ENCODE measurements at places on chromosomes 2 and 18.
A peak's percentile ranks its signal among the peaks of the same experiment; 100 is the strongest.

DNA sequence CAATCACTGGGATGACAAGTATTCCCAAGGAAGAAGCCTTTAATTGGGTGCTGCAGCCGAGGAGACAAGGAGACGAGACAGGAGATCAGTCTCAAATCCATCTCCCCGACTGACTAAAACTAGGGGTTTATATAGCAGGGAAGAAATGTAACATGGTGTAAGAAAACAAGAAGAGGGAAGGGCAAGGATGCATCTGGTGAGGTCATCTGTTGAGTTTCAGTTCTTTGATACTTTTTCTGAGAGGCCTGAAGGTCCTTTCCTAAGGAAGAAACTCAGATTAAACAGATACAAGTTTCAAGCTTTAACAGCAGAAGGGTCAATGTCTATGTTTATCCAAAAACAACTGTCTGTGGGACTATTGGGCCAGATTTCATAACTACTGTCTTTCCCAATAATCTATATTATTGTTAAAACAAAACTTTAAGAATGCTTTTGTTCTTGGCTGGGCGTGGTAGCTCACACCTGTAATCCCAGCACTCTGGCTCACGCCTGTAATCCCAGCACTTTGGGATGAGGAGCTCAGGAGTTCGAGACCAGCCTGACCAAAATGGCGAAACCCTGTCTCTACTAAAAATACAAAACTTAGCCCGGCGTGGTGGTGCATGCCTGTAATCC is 2.5 kb upstream of the PDCL3 start:
- DNase-seq: no peak

GRCh38 chr18:58525928-58526424 is 102.9 kb downstream of the ALPK2 start:
- no peak for DNase-seq

- DNase-seq: no peak
Observed at GRCh38 chr2:197994751-197995150, 190.4 kb downstream of the PLCL1 start.

DNA sequence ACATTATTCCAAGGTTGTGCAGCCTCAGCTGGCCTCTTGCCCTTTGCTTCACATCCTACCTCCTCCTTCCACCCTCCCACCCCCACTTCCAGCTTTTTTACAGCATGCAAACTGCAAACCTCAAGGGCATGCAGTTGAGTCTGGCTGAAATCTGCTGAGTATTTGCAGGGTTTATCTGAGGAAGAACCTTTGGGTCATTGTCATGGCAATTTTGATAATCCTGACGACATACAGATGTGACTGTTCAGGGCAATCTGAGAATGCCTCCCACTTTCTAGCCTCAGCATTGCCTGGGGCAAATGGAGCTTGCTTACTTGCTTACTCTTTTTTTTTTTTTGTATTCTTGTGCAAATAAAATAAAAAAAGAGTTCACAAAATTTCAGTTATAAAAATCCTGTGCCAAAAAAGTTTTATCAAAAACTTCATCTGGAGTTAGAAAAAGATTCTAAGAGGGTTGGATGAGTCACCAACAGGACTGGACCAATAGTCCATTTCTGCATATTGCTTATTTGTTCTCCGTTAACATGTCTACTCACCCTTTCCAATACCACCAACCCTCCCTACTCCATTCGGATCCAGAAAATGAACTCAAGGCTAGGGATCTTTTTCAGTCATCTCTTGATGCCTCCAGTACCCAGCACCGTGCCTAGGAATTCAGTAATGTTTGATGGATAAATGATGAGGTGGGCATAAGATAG is 23.6 kb upstream of the LHCGR start:
- DNase-seq: no peak

DNA sequence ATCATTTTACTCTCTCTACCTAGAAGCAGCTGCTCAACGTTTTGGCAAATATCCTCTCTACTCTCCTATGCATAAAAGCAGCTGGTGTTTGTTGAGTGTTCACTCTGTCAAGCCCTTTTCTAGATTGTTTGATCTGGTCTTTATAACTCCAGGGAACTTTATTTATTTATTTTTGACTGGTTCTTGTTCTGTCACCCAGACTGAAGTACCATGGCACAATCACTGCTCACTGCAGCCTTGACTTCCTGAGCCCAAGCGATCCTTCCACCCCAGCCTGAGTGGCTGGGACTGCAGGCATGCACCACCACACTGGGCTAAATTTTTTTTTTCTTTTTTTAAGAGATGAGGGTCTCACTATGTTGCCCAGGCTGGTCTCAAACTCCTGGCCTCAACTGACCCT is 12.7 kb downstream of the CATIP start:
- DNase-seq: no peak

DNA sequence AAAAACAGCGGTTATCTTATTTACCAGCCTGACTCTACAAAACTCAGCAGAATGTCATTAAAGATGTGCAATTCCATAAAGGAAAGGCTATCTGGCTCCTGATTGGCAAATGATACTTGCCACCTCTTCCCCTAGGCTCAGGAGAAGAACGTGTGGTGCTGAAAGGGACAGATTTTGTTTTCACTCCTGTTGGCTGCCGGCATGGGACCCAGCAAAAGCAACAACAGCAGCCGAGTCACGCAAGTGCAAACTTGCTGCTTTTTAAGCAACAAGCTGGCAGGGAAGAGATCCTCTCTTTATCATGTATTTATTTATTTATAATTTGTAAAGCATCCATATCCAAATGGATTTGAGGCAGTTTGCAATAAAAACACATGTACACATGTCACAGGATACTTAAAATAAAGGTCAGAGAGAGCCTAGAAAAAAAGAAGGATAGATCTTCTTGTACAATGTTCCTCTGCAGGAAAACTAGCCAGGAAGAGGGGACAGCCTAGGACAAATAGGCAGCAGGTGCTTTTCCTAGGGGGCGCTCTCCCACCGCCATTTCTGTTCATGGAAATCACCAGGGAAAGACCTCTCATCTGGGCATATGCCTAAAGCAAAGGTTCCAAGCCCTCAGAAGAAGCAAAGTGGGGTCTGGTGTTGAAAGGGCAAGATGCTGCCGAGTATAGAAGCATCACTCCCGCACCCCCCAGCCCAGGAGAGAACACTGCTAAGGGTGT is 799.3 kb downstream of the BCL11A start:
- DNase-seq: no peak

- DNase-seq: no peak
Observed at GRCh38 chr2:212928681-212929080, 222.7 kb downstream of the IKZF2 start.

GRCh38 chr2:176758426-176758825 is 454.2 kb upstream of the HNRNPA3 start:
- DNase-seq: no peak

DNA sequence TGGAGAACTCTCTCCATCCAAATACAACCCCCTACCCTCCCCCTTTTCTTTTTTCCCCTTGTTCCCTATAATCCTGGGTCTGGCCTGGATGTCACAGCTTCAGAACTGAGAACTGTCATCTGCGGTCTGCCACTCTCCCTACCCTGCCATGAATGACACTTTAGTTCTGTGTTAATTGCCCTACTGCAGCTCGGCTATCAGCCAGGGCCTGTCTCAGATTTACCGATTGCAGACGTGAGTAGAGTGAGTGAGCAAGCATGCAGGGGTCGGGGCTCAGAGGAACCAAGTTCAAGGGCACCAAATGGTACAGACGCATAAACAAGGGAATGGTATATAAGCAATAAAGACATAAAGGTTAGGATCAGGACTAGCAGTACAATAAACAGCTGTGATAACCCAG is 967.8 kb downstream of the BCL11A start:
- DNase-seq: no peak

GRCh38 chr2:188833331-188833730 is 140.8 kb upstream of the COL3A1 start:
- no peak for DNase-seq

- DNase-seq: no peak
Observed at GRCh38 chr2:179596018-179596417, 265.4 kb downstream of the ZNF385B start.

GRCh38 chr18:28576941-28577340 is 400.0 kb upstream of the CDH2 start:
- DNase-seq: peak; percentile 5

GRCh38 chr18:46398625-46399024 is 258.4 kb downstream of the LOXHD1 start:
- DNase-seq: no peak

DNA sequence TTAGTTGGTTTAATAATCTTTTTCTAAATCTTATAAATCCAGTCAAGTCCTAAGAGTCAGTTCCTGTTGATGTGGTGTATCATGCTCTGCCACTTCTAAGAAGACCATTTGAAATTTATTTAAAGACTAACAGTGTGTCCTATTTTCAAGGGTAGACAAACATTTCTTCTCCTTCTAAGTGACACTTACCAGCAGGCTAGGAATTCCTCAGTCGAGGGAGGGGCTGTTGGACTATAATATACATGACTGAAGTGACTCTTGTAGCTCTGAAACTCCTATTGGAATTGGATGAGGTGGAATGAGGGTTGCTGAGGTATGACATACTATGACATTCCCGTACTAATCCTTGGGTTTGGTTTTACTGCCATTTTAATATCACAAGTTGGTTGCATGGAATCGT is 30.6 kb downstream of the ITGB6 start:
- DNase-seq: no peak

- no peak for DNase-seq
Observed at GRCh38 chr2:161979490-161979889, 94.5 kb downstream of the DPP4 start.

DNA sequence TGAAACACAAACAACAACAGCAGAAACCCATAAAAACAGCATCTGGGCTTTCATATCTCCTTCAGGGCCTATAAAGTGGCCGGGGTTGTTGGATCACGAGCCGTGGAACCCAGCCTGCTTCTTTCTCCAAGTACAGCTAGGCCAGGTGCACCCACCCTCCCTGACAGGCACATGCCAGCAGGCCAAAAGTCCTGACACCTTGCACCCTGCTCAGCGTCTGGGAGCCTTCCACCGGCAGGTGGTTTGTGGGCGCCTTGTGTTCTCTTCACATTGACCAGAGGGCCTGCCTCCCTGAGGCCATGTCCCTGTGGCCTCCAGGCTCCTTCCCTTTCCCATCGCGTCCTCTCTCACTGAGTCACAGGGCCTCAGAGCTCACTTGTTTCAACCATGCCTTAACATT is 271.6 kb downstream of the ZNF516 start:
- DNase-seq: no peak

DNA sequence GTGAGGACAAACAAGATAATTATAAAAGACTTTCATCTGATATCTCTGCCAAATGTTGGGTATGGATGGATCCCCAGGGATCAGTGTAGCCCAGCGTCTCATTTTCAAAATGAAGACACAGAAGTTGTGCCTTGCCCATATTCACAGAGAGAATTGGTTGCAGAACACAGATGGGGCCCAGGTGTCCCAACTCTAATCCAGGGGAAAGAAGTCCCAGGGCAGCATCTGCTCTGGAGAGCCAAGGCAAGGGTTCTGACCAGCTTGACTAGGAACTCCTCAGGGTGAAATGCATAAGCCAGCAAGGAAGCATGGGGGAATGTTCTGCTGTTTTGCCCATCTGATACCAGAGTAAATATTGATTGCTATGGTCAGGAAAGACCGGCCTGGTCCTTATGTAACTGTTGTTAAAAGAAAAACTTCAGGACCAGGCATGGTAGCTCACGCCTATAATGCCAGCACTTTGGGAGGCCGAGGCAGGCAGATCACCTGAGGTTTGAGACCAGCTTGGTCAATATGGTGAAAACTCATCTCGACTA is 68.7 kb upstream of the CABLES1 start:
- no peak for DNase-seq

DNA sequence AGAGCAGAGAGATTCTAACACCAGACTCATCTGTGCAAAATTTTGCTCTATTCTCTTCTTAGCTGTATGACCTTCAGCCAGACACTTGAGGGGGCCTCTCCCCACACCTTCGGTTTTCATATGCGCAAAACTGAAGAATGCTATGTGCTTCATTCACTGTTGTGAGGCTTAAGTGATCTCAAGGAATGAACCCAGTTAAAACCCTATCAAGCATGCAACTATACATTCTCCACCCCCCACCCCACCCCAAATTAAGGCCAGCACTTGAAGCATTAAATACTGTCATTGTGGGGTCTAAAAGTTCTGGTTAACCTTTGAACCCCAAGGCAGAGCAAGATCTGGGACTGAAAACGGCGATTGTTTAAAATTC is 10.0 kb downstream of the PCARE start:
- no peak for DNase-seq

DNA sequence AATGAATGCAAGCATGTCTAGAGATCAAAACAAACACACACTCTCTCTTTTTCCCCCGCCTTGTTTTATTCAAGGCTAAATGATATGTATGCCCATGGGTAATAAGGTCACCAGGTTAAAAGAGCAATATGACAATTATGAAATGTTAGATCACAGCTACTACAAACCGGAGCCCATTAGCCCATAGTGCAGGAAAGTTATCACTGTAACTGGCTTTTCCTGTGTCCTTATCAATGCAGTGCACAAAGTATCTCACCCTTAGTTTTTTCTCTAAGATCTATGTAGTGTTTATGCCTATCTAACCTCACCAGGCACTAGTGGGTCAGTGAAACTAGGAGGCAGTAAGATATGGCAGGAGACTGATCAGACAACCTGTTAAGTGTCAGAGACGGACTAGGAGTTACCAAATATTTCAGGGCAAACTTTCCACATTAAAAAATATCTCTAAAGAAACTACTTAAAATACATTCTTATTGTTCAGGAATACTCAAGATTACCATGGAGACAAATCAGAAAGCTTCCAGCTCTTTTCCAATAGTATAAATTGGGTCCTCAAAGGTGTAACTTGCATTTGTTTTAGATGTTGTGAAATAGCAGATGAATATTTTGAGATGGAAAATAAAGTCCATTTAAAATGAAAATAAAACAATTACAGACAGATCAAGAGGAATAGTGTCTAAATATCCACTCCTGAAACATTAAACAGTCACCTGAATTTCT is 282.2 kb downstream of the EXOC6B start:
- peak; percentile 92 for DNase-seq

DNA sequence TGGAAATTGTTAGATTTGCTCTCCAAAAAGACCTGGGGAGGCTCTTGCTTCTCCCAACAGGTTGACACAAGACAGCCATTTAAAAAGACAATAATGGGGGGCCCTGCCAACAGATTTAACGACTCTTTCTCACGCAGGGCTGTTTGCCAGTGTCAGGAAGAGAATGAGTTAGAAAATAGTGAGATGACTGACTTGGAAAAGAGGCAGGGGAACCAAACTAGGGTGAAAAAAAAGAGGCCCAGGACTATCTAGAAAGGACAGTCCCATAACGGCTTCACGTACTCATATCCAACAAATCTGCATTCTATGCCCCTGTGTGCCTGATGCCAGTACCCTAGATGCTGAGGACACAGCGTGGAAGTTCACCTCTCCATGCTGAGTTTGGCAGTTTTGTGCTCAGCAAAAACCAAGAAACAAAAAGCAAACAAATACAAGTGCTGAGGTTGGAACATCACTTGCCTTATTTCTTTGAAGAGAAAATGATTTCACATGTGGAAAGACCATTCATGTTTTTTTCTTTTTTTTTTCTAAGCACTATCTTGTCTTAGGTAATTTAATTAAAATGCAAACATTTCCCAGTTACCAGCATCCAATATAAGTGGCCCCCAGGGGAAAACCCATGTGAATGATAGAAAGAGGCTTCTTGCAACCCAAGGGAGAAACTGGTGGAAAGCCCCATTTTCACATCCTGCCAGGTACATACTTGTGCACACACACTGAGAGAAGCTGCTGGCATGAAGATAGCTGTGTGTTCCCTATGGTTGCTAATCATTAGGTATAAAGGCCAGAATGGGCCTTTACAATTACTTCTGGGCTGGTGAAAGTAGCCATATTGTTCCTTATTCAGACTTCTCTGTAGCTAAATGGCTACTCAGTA is 10.6 kb upstream of the WIPF1 start:
- DNase-seq: no peak

Data from CMK (cell line).